ENCODE measurements at places on chromosomes 3 and 15.
A peak's percentile ranks its signal among the peaks of the same experiment; 100 is the strongest.

DNA sequence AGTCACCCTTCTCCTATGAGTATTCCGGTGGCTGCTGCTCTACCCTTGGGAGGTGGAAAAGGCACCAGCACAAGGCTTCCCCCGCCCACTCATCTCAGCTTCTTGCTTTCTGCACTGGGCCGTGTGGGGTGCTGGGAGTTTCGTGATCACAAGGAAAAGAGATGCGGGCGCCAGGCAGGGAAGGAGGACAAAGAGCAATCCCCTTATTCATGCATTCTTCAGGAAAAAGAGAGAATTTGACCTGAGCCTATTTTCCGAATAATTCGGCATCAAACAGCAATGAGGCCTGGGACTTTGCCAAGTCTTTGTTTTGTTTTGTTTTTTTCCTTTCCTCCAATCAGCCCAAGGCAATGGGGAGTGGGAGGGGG, 102.2 kb upstream of the LPP start:
- peak overlapping the region; percentile 78 for H3K27ac ChIP-seq
- no peaks in the 10 kb centered on the region for H3K27me3 ChIP-seq
- DNase-seq = no peak
- H3K36me3 ChIP-seq = no peaks in the 10 kb centered on the region
- H3K4me1 ChIP-seq = peaks cover 22% of the 10 kb centered on the region
- H3K4me3 ChIP-seq = no peak overlapping the region

GRCh38 chr3:15541371-15541770, 19.9 kb upstream of the COLQ start:
- no peaks in the 10 kb centered on the region for H3K27me3 ChIP-seq
- no peak overlapping the region for H3K27ac ChIP-seq
- no peak for DNase-seq

DNA sequence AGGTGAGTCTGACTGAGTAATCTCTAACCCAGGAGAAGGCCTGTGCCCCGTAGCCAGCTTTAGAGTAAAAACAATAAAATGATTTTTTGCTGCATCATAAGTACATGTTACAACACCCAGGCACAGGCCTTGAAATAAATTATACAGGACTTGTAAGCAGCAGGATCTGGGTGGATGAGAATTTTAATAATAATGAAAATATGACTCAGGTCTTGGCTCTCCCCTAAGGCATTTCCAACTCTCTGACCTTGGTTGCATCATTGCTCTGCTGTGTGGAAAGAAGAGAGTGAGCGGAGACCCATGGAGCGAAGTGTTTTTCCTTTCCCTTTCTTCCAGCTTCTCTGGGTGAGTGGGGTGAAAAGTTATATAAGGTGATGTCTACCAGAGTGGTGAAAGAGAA, 44.6 kb downstream of the EOMES start:
- peaks cover 6% of the 10 kb centered on the region for H3K4me1 ChIP-seq
- DNase-seq = no peak
- no peaks in the 10 kb centered on the region for H3K27me3 ChIP-seq
- H3K36me3 ChIP-seq = no peaks in the 10 kb centered on the region
- no peak overlapping the region for H3K27ac ChIP-seq

GRCh38 chr3:4795905-4796304, 183.3 kb upstream of the BHLHE40 start:
- no peak for DNase-seq
- peaks cover 40% of the 10 kb centered on the region for H3K36me3 ChIP-seq
- H3K27me3 ChIP-seq = no peaks in the 10 kb centered on the region
- no peak overlapping the region for H3K4me3 ChIP-seq
- H3K4me1 ChIP-seq = no peaks in the 10 kb centered on the region

GRCh38 chr3:19250959-19251610, 102.8 kb downstream of the KCNH8 start:
- no peak for DNase-seq
- no peaks in the 10 kb centered on the region for H3K27me3 ChIP-seq
- H3K4me1 ChIP-seq = no peaks in the 10 kb centered on the region

GRCh38 chr15:63020759-63021430, 21.7 kb upstream of the TPM1 start:
- H3K27me3 ChIP-seq = no peaks in the 10 kb centered on the region
- H3K36me3 ChIP-seq = no peaks in the 10 kb centered on the region
- H3K4me3 ChIP-seq = no peak overlapping the region
- DNase-seq = no peak
- no peak overlapping the region for H3K27ac ChIP-seq

GRCh38 chr3:189624130-189624529, 7.1 kb upstream of the TP63 start:
- H3K4me1 ChIP-seq = no peaks in the 10 kb centered on the region
- DNase-seq = no peak
- no peak overlapping the region for H3K27ac ChIP-seq
- H3K36me3 ChIP-seq = no peaks in the 10 kb centered on the region

DNA sequence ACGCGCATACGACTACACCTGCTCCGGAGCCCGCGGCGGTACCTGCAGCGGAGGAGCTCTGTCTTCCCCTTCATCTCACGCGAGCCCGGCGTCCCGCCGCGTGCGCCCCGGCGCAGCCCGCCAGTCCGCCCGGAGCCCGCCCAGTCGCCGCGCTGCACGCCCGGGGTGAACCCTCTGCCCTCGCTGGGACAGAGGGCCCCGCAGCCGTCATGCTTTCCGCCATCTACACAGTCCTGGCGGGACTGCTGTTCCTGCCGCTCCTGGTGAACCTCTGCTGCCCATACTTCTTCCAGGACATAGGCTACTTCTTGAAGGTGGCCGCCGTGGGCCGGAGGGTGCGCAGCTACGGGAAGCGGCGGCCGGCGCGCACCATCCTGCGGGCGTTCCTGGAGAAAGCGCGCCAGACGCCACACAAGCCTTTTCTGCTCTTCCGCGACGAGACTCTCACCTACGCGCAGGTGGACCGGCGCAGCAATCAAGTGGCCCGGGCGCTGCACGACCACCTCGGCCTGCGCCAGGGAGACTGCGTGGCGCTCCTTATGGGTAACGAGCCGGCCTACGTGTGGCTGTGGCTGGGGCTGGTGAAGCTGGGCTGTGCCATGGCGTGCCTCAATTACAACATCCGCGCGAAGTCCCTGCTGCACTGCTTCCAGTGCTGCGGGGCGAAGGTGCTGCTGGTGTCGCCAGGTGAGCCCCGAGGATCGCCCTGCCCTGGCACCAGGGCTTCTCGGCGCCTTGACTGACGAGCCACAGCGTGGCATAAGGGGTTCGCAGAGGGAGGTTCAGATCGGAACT, 420 bp downstream of the SLC27A2 start:
- peaks cover 4% of the 10 kb centered on the region for H3K4me1 ChIP-seq
- no peaks in the 10 kb centered on the region for H3K36me3 ChIP-seq
- peak overlapping the region; percentile 94 for H3K4me3 ChIP-seq
- H3K27ac ChIP-seq = peak overlapping the region; percentile 53

- H3K4me3 ChIP-seq = peak overlapping the region; percentile 90
- H3K36me3 ChIP-seq = no peaks in the 10 kb centered on the region
- H3K4me1 ChIP-seq = peaks cover 8% of the 10 kb centered on the region
- DNase-seq = no peak
- H3K27me3 ChIP-seq = peaks cover 3% of the 10 kb centered on the region
Observed at GRCh38 chr15:25933456-25934158, 70.5 kb upstream of the ATP10A start.

- H3K4me3 ChIP-seq = peak overlapping the region; percentile 14
- no peaks in the 10 kb centered on the region for H3K36me3 ChIP-seq
- H3K27ac ChIP-seq = peak overlapping the region; percentile 61
- peaks cover 34% of the 10 kb centered on the region for H3K4me1 ChIP-seq
- no peak for DNase-seq
- H3K27me3 ChIP-seq = no peaks in the 10 kb centered on the region
Observed at GRCh38 chr15:71807691-71808091, 2.7 kb upstream of the NR2E3 start.

DNA sequence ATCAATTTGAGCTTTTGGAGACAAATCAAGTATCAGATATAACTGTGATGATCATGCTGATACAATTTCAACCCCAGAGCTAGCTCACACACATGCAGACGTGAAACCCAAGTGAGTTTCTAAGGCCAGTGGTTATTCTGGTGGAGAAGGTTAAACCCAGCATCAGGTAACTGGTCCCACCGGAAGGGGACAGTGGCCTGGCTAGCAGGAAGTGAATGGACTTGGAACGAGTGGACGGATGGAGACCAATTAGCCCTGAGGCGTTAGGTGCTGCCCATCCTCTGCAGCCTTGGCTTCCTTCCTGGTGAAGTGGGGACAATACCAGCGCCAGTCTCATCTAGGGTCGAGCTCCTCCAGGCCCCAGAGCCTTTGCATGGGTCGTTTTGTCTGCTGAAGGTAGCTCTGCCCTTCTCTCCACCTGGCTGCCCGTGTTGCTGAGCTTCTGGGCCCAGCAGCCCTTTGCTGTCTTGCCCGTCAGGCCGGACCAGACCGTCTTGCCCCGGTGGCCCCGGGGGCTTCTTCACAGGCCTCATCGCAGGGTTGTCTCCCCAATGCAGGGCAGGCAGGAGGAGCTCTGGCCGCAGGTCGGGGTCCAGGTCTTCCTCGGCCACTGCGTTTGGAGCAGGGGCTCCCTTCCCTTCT, 915 bp upstream of the KCTD6 start:
- peaks cover 55% of the 10 kb centered on the region for H3K4me1 ChIP-seq
- peaks cover 15% of the 10 kb centered on the region for H3K27me3 ChIP-seq
- no peaks in the 10 kb centered on the region for H3K36me3 ChIP-seq
- H3K27ac ChIP-seq = peak overlapping the region; percentile 31
- H3K4me3 ChIP-seq = peak overlapping the region; percentile 84
- no peak for DNase-seq

- H3K27me3 ChIP-seq = peaks cover 7% of the 10 kb centered on the region
- no peaks in the 10 kb centered on the region for H3K36me3 ChIP-seq
- no peak for DNase-seq
- no peak overlapping the region for H3K27ac ChIP-seq
- no peaks in the 10 kb centered on the region for H3K4me1 ChIP-seq
Observed at GRCh38 chr3:160707187-160707794, 30.3 kb downstream of the ARL14 start.

DNA sequence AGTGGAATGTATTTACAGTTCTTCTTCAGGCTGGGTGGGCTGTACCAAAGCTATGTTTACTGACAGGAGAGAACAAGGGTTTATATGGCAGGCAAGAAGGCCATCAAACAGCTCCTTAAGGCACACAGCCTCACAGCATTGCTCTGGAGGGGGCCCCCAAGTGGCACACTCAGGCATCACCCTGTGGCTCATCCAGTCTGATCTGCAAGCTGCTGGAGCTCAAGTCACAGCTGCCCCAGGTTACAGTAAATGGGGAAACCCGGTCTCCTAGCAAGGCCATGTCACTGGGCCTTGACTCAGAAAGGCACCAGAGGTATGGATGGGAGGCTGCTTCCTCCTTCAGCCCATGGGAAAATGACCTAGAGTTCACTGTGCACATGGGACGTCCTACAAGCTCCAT, 67.5 kb downstream of the TFG start:
- no peaks in the 10 kb centered on the region for H3K4me1 ChIP-seq
- H3K4me3 ChIP-seq = no peak overlapping the region
- no peaks in the 10 kb centered on the region for H3K27me3 ChIP-seq
- H3K27ac ChIP-seq = no peak overlapping the region
- H3K36me3 ChIP-seq = no peaks in the 10 kb centered on the region

DNA sequence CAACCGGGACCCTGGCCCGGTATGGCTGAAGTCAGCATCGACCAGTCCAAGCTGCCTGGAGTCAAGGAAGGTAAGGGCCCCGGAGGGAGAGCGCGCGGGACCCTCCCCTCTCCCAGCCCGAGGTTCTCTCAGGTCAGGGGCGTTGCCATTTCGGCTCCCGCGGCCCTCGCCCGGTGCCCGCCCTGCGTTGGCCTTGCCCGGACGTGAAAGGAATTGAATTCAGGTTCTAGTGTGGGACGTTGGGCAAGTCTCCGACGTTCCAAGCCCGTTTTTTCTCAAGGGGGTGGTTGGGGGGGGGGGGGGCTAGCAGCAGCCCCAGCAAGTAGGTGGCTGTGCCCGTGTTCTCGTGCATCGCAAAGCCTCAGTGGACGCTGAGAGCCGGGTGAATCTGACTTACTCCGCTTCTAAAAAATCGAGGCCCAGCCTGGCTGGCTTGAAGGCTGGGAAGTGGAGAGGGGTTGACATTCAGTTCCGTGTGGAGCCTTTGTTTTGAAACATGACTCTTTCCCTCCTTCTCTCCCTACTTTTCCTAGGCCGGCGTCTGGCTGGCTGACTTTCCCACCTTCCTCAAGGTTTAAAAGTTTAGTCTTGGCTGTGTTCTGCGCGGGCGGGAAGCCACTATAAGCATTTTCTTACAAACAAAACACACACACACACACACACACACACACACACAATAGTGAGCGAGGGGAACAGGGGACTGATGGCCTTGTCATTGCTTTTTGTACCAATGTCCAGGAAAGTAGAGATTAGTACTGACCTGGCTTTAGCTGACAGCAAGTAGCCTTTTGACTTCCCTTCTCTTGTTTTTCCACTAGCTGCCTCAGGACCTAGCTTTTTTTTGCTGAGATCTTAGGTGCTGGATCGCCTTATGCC, at the start of gene UTS2B:
TSS of gene UTS2B (minus strand) at position 873 of the 876 bp plus-strand sequence. CDS start 48,337 bp downstream, outside the sequence.
- H3K27ac ChIP-seq = peak within 1 kb of the TSS; percentile 96
- peaks cover 36% of the 10 kb centered on the region for H3K4me1 ChIP-seq
- no peaks in the 10 kb centered on the region for H3K36me3 ChIP-seq
- peak within 1 kb of the TSS; percentile 95 for H3K4me3 ChIP-seq
- H3K27me3 ChIP-seq = no peaks in the 10 kb centered on the region

DNA sequence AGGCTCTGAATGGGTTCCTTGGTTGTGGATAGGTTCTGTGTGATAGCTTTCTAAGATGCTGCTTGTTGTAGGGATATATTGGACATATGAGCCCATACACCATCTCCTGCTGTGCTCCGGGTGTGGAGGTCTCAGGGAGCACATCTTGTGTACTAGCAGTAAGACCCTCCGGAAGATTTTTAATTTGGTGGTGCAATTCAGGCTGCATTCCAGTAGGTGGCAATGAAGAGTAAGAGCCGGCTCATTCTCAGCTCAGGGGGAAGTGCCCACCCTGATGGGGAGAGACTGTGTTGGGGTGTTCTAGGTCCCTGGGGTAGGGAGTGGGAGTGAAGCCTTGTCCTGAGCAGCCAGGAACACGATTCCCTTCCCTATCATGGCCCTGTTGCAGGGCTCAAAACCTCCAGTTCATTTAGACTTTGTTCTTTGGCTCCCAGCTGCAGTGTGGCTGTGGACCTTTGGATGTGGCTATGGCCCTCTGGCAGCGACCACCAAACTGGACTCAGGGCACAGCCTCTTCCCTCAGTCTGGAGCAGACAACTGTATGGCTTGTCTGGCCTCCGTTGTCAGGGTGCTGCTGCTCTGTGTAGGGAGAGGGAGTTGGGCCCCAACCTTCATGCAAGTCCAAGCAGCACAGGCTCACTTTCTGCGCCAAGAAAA, 104.7 kb downstream of the UNC13C start:
- H3K36me3 ChIP-seq = no peaks in the 10 kb centered on the region
- H3K4me3 ChIP-seq = no peak overlapping the region
- peaks cover 12% of the 10 kb centered on the region for H3K27me3 ChIP-seq
- no peaks in the 10 kb centered on the region for H3K4me1 ChIP-seq
- H3K27ac ChIP-seq = no peak overlapping the region

DNA sequence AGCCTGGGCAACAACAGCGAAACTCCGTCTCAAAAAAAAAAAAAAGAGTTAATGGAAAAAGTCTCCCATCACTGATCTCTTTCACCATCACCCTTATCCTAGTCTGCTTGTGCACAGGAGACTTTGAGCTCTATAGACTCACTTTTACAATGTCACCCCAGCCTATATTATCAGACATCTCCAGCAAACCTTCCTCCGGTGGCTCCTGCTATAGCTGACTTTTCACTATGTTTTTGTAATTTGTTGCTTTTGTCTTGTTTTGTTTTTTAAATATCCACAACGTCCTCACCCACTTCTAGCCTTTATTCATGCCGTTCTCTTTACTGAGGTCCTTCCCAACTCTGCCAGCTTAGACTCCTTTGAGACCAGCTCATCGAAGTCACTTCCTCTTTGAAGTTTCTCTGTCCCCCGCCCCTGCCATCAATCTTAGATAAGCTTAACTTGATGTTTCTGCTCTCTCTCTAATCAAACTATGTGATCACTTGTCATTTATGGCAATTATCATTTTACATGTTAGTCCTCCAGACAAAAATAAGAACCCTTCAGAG, 82.7 kb upstream of the CHD2 start:
- no peak for DNase-seq
- peaks cover 52% of the 10 kb centered on the region for H3K4me1 ChIP-seq
- peaks cover 4% of the 10 kb centered on the region for H3K36me3 ChIP-seq
- H3K4me3 ChIP-seq = peak overlapping the region; percentile 76
- no peaks in the 10 kb centered on the region for H3K27me3 ChIP-seq
